Stimulated activated naive CD4-positive, alpha-beta T cell (primary cell): ENCODE measurements at places on chromosomes 3 and 15.

DNA sequence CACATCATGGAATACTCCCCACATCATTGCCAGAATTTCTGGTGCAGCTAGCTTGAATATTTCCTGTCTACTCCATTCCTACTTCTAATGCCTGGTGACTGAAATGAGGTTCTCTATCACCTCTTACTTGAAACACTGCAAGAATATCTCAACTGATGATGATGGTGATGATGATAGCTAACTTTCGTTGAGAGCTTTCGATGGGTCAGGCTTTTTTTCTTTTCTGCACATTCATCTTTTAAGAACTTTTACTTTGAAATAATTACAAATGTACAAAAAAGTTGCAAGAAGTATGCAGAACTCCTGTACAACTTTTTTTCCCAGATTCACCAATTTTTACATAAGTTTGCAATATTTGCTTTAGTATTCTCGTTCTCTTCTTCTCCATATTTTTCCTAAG, 233.5 kb downstream of the MEIS2 start:
- DNase-seq, result no peak

- no peak for DNase-seq
Observed at GRCh38 chr3:74988095-74988494, 373.6 kb upstream of the CNTN3 start.

- DNase-seq, result no peak
Observed at GRCh38 chr3:14597266-14597665, 54.3 kb upstream of the CCDC174 start.

DNA sequence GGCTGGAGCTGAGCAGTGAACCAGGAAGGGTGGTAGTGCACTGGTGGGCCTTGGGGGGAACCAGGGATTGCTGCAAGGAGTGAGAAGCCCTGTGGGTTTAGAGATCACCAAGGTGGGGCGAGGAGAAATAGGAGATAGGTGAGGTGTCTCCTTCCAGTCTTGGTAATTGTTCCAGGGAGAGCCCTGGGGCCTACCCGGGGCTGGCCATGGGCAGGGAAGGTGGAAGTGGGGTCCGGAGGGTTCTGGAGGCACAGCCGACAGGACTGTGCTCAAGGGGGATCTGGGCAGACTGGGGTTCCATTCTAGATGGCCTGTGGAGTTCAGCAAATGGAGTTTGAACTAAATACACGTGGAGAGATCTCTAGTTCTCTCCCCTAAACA, 4.5 kb downstream of the CHST13 start:
- DNase-seq, result no peak

- no peak for DNase-seq
Observed at GRCh38 chr3:108106449-108106848, 15.6 kb upstream of the CD47 start.
